Esophagus squamous epithelium (tissue), 5 donors: ENCODE measurements at places on chromosomes 3 and 15.

DNA sequence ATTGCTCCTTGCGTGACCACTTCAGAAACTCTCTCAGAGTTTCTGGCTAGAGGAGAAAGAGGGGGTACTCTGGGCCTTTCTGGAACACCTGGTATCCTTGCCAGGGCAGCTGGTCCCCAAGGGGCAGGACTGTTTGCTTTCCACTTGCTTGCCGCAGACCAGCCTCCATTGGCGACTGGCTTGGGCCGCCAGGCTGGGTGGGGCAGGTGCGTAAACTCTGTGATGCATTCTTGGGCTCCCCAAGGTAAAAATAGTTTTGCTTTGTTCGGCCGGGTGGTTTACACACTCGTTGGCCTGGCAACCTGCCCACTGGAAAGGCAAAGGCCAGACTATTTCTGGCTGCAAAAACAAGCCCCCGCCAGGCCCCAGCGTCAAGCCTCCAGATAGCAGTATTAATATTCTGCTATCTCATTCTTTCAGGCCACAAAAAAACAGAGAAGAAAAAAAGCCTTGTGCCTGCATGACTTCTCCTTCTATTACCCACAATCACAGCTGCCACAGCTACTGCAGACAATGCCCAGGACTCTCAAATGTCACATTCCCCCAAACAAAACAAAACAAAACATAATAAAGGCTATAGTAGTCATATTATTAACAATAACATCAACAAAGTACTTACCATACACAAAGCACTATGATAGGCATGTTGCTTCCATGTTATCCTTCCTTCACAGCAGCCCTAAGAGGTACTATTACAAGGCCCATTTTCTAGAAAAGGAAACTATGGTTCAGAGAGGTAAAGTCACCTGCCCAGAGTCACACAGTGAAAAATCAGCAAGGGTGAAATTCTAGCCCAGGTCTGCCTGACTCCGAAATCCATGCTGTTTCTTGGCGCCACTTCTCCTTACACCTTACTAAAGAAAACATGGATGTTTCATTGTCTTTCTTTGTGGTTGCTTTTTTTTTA lies 14.0 kb upstream of the SSUH2 start:
- no peak for DNase-seq

- DNase-seq, result no peak
Measured at GRCh38 chr15:42593143-42593542, 17.7 kb downstream of the STARD9 start.

DNA sequence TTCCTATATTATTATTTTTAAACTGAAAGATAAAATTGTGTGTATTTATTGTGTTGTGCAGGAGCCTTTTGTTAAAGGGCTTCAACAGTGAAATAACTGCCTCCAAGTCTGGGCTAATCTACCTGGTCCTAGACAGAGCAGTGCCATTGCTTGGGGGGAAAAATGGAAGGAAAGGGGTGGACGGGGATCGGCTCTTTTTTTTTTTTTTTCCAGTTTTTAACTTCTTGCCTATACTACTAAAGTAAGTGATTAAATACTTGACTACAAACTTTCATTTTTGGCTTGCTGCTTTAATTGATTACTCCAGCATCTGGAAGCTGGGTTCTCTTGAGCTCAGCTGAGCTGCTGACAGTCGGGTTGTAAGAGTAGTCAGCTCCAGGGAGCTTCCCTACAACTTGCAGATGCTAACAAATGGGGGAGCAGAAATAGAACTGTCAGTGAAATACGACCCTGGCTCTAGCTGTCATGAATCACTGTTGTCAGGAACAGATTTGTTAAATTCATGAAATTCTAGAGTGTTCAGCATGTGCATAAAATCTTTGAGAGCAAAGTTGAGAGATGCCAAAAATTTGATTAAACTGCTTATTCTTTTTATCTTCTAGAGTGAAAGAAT lies 276.7 kb downstream of the ROBO1 start:
- DNase-seq, result no peak

GRCh38 chr3:45595364-45596195 lies 1.0 kb downstream of the LIMD1 start:
- no peak for DNase-seq

- no peak for DNase-seq
Measured at GRCh38 chr15:52171386-52171785, 19.8 kb downstream of the GNB5 start.

DNA sequence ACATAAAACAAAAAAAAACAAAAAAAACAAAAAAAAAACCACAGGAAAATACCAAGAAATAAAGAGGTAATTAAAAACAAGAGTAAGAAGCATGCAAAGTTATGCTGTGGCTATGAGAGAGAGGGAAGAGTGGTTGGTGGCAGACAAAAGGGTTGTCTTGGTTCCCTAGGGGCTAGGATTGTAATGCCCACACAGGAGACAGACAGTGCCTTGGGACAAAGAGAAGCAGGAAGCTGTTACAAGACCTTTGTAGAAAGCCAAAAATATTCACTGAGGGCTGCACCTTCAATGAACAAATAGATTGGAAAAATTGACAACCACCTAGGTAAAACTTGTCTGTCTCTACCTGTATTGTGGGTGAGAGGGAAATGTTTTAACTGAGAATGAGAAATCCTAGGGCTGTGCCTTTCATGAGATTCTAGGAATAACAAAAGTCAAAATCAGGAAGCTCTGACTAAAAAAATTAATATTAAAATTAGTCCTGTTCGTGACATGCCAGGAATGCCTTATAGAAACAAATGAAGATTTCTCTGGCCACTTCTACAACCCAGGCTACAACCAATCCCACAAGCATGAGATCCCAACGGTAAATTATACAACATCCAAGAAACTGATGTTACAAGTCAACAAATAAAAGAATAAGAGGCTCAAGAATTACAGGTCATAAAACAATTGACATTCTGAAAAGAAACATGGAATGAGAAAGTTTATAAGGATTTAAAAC lies 45.0 kb upstream of the PRICKLE2 start:
- DNase-seq, result no peak

DNA sequence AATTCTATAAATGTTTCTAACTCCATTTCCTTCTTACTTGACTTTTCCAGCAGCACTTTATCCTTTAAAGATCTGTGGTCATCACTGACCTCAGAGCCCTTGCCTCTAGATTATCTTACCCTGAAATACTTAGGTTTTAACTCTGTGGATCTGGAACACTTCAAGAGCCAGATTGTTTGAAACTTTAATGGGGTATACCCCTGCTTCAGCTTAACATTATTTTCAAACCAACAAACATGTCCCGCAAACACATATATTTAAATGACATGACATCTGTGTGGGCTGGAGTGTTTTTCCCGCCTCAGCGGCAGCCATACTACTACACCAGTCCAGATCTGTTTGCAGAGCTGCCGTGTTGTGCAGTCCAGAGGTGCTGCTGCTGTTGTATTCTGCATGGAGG lies 252.0 kb upstream of the TPM1 start:
- no peak for DNase-seq

GRCh38 chr15:92273723-92274122 lies 120.0 kb upstream of the ST8SIA2 start:
- no peak for DNase-seq

DNA sequence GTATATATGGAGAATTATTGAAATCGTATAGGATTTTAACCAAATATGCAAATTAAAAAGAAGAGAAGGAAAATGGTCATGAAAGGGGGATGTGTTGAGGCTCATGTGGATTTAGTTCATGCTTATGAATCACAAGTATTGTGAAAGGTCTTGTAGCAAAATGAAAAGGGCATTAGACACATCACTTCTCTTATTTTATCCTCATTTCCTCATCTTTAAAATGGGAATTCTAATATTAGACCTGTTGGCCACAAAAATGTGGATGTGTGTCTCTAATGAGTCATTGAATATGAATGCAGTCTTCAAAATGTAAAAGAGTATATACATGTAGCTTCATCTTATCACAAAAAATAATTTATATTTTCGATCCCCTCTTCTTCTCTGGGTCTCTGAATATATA lies 14.9 kb upstream of the ALCAM start:
- DNase-seq, result no peak

- no peak for DNase-seq
Measured at GRCh38 chr3:190265796-190266195, 56.5 kb downstream of the CLDN1 start.

DNA sequence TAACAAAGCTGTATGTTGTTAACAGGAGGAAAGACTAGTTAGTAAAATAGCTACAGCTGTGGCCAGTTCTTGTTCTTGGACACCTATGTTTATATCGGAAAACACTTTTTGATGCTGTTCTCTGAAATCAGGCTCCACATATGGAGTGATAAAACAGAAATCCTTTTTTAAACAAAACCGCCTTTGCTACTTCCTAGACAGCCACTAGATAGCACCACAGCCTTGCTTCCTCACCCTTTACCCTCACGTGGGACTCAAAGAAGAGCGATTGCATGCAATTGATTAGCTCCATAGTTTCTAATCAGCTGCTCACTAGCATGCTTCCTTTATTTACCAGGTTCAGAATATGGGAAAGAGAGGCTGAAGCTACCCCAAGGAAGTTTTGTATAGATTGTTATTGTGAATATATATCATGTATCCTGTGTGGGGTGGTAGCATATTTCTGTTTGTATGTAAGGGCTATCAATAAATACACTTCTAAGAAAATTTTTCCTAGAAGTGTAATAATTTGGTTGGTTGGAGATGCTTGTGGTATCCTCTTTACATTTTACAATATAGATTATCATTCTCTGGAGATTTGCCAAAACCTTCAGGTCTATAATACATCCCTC lies 4.3 kb upstream of the MTFMT start:
- no peak for DNase-seq

- no peak for DNase-seq
Measured at GRCh38 chr15:88454867-88455810, 12.0 kb downstream of the MRPL46 start.

GRCh38 chr3:139291276-139292051 lies 52.4 kb upstream of the MRPS22 start:
- no peak for DNase-seq

GRCh38 chr15:55484917-55485672 lies 22.9 kb downstream of the DNAAF4 start:
- no peak for DNase-seq

GRCh38 chr3:187618722-187619121 lies 51.5 kb downstream of the SST start:
- no peak for DNase-seq

- DNase-seq, result no peak
Measured at GRCh38 chr15:80619680-80620079, 75.4 kb upstream of the ABHD17C start.
